ENCODE measurements at places on chromosomes 2 and 18.

DNA sequence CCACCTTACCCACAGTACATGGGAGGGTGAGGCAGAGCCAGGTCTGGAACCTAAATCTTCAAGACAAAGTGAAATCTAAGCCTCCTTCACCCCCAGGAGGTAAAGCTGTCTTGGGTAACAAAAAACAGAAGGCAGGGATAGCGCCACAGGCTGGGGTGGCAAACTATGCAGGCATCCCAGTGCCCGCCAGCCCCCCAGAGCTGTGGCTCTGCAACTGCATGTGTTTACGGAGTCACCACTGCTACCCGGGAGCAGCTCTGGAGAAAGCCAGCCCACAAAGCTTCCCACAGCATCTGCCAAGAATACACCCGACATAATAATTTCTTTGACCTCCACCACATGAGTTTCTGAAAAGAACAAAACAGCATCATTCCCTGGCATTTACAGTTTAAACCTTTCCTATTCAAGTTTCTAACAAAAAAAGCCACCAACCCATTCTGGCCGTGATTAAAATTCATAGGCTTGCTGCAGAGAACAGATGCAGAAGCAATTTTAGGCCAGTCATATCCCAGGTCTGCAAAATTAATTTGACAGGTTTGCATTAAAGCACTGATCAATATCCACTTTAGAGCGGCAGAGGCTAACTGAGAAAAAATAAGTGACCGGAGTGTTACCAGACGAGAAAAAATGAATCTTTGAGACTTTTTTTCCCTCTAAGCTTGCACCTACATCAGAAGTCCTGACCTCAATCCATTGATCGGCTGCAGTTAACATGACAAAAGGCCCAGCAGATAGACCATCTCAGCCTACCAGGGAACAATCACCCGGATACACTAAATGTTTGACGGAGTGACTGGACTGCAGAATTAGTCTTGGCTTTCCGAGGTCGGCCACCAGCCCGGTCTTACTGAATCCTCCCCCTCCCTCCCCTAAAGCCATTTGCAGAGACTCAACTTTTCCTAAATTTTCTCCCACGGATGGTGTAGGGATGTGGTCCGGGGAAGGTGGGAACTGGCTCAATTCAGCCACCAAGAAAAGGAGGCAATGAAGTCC lies 309.6 kb upstream of the SKOR2 start:
- no peak for DNase-seq

GRCh38 chr18:28485210-28485801 lies 308.4 kb upstream of the CDH2 start:
- DNase-seq = no peak

GRCh38 chr2:233081232-233081730 lies 21.1 kb downstream of the INPP5D start:
- DNase-seq = no peak

GRCh38 chr2:11465485-11466306 lies at the start of gene E2F6:
TSS of gene E2F6 (minus strand) at chr2:11466161. CDS start at chr2:11465879, 282 bp downstream.
- DNase-seq = peak; percentile 93

DNA sequence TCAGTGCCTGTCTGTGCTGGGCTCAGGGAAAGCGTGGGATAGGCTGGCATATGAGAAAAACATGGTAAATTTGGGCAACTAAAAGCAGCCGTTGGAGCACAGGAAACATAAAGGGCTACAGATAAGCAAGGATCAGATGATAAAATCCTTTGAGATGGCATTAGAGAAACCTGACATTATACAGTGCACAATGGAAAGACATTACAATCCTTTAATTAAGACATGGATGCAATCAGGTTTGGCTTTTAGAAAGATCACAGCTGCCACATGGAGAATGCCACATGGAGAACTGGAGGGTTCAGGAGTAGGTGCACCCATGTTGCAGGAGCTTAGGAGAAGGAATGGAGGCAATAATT lies 117.3 kb downstream of the CDC42EP3 start:
- DNase-seq = no peak

DNA sequence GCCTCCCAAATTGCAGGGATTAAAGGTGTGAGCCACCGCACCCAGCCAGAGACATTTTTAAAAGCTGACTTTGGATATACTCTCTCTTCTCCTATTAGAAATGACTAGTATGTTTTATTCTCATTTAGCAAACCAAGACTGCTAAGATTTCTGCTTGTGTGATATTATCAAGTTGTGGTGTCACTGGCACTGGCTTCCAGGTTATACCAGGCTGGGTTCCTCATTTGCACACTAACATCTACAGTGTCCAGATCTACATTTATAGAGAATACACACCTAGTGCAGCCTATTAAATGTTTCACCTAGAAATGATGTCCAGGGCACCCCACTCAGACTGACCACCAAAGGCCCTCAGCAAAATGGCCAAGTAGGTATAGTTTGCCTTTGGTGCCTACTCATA lies 265.3 kb upstream of the STON1 start:
- no peak for DNase-seq

DNA sequence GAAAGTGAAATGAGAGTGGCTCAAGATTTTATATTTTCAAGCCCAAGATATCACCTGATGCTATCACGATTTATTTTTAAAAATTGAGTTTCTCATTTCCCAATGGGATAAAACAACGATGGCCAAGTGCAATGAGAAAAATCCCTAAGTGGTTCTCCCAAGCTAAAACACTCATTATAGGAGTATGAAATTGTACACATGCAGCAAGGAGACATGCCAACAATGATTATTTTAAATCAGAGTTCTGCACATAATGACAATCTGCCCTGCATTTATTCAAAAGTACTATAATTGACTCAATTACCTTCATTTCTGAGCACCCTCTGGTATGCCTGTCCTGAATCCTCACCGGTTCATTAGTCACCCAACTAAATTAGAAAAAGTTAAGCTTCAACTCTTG lies 12.7 kb downstream of the CYTIP start:
- DNase-seq = no peak

DNA sequence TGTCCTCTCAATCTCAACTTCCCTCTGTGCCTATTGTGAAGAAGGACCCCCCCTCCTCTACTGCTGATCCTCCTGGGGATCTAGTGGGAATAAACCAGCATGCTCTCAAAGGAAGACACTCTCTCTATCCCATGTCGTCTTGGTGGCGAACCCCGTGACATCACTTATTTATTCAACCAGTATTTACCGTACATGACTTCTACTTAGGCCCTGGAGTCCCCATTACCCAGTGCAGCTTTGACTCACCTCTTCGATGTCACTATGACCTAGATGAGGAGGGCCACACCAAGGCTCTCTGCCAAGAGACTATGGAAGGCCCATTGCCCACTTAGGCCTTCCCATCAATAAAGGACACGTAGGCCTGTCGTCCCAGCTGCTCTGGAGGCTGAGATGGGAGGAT lies 16.7 kb downstream of the ASPRV1 start:
- DNase-seq = no peak

- no peak for DNase-seq
Observed at GRCh38 chr18:67144329-67144728, 372.2 kb downstream of the DSEL start.

DNA sequence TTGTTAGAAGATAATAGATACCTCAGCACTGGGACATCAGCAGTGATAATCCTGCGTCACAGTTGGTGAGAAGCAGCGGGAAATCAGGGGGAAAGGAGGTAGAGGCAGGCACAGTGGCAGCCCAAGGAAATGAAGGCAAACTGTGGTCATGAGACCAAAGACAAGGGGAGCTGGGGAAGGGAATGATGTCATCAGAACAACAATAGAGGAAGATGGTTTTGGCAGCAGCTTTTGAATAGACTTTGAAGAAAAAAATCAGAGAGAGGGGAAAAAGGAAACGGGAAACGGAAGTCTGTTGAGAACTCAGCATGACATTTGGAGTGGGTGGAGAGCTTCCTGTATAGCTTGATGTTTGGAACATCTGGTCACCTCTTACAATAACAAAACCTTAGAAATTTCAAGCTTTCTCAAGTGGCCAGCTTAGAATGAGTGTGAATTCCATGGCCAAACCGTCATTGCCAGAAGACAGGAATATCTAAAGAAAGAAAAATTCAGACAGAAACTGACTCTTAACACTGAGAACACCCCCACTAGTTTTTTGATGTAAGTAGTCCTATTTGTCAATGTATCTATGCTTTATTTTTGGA lies 18.4 kb upstream of the YES1 start:
- DNase-seq = peak; percentile 63

DNA sequence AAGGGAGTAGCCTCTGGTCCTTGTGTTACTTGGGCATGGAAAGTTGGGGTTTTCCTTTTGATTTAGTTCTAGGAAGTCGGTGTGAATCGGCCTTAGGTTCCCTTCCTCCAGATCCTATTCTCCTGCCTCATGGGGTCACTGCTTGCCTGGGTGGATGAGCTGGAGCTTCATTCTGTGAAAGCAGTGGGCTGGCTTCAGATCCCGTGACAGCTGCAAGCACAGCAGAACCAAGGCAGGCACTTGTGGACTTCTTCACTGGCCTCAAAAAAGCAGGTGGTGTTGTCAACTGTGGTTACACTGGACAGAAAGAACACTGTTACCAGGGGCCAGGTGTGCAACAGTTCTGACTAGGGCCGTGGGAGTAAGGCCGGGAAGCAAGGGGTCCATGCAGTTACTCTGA lies 243.4 kb downstream of the LDLRAD4 start:
- DNase-seq = no peak

- no peak for DNase-seq
Observed at GRCh38 chr2:62741954-62742722, 36.6 kb downstream of the EHBP1 start.

DNA sequence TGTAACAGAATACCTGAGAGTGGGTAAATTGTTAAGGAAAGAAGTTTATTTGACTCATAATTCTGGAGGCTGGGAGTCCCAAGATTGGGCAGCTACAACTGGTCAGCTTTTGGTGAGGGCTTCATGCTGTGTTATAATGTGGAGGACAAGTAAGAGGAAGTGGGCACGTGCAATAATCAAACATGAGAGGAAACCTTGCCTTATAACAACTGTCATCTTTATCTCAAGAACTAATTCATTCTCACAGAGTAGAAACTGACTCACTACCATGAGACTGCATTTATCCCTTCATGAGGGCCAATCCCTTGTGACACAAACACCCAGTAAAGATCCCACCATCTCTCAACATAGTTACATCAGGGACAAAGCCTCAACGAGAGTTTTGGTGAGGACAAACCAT lies 318.1 kb upstream of the NT5C1B start:
- DNase-seq = peak; percentile 35

DNA sequence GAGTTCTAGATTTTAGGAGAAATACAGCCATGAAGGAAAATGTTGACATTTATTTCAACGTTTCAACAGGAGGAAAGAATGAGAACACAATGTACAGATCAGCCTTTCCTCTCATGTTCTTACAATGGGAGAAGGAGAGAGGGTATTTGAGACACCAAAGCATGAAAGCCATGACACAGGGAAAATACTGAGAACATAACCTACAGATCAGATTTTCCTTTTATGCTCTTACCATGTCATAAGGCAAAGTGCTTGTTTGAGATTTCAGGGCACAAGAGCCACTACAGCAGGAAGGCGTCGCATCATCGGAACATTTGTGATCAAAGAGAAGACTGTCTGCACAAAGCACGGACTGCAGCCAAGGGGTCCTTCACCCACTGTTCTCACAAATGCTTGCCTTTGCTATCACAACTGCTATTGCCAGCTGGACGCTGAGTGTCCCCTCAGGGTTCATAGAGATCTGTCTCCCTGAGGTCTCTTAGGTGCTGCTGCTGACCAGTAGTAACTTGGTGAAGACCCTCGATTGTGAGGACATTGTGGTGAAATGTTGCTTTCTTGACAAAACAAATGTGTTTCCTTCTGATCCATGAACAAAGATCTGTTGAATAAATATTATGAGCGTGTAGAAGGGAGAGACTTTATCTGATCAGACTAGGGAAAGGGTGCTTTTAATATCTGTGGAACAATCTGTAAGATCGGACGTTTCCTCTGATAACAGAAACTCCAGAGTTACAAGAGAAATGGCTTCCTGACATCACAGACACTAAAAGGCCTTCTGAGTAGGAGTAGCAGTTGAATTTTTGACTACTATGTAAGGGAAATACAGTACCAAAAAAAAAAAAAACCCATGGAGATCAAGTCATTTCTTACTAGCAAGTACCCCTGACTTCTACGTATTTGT lies 6.4 kb upstream of the IL1RL1 start:
- DNase-seq = peak; percentile 58

DNA sequence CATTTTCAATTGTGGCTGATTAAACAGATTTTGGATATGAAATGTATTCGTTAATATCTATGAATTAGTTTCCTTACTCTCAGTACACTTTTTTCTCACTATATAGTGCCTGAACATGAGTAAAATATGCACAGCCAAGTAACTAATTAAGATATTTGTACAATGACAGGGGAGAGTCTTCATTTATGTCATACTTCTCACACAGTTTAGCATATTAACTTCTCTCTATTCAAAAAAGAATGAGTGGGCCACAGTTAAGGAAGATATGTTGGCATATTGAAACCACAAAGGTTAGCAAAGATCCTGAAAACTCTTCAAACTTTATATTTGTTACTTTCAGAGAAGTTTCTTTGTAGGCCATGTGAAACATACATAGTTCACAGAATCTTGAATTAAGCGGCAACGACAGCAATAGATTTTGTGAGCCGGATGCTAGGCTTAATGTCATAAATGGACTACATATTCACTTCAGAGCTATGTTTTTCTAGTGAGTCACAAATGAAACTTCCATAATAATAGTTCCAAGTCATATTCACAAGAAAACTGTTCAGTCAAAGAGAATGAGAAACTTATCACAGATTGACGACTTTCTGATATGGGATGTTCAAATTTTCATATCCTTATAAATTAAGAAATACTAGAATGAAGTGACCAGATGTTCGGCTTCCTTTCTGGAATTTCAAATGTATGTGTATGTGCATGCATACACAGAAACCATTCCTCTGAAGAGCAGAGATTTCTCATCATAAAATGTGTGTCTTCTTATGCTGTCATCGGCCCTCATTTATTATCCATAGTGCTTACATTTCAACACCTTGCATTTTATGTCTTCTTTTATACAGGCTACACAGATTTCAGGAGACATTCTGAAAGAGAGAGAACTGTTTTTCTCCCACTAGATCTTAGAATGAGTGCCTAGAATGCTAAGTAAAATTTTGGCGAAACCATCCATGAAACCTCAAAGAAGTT lies 584.0 kb downstream of the SATB2 start:
- no peak for DNase-seq

DNA sequence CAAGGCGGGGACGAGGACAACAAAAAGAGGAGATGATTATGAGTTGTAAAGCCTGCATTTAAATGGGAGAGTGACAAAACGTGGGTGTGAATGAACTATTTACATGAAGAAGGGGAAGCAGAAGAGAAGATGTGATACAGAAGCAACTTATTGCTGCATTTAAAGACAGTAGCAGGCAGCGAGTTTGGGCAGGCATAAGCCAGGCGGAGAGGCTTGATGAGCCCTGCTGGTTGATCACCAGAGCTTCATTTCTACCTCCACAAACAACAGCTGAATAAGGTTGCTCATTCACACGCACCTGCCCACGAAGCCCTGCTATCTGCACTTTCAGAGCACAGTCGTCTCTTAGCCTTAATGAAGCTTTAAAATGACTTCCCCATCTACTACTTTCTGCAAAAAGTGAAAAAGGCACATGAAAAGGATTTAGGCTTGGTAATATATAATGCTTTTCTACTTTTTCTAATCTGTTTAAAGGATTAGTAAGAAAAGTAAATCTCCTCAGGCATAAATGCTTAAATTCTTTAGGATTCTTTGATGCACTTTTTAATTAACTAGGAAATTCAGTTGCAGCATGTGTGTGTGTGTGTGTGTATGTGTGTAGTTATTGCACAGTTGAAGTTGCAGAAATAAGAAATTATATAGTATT lies 3.1 kb downstream of the SLC38A11 start:
- DNase-seq = no peak

GRCh38 chr2:68099260-68099659 lies 36.5 kb upstream of the C1D start:
- no peak for DNase-seq

- no peak for DNase-seq
Observed at GRCh38 chr2:220916931-220917330, 655.2 kb downstream of the EPHA4 start.

Data from mesenchymal stem cell (in vitro differentiated cells and primary cell).